CD4-positive, alpha-beta memory T cell (primary cell): ENCODE measurements at places on chromosomes 1 and 21.
A peak's percentile ranks its signal among the peaks of the same experiment; 100 is the strongest.

- no peak for DNase-seq
Measured at GRCh38 chr1:102190429-102190828, 193.7 kb upstream of the OLFM3 start.

DNA sequence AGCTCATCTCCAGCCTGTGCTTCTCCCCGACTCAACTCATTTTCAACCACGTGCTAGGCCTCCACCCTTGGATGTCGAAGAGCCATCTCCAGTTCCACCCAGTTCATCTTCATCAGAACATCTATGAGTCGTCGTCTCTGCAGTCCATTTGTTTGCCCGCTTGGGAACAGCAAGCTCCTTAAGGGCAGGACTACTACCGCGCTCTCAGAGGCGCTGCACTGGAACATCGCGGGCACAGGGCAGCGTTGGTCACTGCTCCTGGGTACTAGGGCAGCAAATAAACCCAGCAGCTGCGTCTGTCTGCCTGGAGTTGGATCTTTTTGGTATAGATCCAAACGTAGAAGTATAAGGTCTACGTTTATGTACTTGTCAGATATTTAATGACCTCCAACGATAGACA lies 478 bp upstream of the PRDM2 start:
- DNase-seq: no peak

DNA sequence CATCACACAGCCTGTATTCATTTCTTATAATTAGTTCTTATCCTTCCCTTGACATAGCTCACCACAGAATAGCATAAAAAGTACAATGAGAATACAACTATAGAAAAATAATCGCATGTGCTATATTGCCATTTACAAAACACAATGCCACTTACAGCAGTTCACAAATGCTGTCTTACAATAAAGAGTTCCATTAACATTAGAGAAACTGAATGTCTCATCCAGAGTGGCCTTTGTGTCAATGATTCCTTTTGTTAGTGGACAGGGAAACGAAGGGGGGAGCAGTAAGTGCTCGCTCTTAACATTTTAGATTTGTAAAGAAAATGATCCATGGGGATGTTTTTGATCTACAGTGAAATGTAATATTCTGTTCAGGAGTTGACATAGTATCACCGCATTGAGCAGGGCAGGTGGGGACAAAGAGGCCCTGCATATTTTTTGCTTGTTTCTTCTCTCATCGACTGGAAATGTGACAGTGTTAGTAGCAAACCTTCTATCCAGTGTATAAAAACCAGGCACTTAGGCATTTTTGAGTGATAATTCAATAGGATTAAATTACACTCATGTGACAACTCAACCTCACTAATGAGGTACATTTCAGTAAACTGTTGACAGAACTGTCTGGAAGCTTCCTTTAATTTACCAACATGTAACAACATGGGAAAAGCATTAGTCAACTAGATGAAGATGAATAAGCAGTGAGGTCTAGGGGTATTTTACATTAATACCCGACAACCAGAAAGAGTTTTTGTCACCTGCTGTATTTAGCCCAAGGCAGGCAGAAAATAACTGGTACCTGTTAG lies 35.6 kb upstream of the RRP15 start:
- DNase-seq: no peak

DNA sequence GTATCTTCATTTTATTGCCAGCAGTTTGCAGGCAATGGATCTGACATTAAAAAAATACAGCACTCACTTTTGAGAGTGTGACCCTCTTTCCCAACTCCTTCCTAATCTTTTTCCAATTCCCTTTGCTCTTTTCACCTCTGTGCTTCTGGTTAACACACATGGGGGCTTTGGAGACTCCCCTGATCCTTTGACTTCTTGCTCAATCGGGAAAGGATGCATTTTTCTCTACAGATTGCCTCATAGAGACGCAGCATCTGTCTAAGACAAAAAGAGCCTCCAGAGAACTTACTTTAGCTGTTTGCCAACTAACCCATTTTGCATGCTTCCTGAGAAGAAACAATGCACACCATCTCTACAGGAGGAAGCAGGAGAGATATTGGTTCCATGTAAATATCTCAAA lies 378.3 kb downstream of the PBX1 start:
- DNase-seq: no peak

- DNase-seq: peak; percentile 59
Measured at GRCh38 chr1:111030590-111030989, 66.9 kb upstream of the LRIF1 start.

DNA sequence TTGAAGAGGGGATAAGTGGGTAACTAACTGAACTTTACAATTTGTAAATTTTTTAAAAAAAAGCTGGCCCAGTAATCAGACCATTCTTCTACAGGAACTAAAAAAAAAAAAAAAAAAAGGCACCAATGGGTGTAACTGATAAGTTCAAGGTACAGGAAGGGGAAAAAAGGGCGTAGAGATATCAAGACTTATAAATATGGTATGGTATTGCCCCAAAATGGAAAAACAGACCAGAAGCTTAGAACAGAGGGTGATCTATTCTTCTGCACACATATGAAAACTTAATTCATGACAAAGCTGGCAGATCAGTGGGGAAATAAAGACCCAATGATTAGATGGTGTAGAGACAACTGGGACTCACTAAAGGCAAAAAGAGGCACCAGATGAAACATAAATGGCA lies 58.9 kb downstream of the LHX4 start:
- no peak for DNase-seq

DNA sequence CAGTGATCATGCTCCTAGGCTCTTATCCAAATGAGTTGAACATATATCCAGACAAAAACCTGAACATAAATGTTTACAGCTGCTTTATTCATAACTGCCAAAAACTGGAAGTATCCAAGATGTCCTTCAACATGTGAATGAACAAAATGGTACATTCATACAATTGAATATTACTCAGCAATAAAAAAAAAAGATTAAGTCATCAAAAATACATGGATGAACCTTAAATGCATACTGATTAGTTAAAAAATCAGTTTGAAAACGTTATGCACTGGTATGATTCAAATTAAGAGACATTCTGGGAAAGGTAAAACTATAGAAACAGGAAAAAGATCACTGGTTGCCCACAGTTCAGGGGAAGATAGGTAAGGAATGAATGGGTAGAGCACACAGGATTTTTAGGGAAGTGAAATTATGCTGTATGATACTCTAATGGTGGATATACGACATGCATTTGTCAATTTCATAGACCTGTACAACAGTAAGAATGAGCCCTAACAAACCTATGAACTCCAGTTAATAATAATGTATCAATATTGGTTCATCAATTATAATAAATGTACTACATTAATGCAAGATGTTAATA lies 3.1 kb downstream of the LRRC40 start:
- DNase-seq: no peak

DNA sequence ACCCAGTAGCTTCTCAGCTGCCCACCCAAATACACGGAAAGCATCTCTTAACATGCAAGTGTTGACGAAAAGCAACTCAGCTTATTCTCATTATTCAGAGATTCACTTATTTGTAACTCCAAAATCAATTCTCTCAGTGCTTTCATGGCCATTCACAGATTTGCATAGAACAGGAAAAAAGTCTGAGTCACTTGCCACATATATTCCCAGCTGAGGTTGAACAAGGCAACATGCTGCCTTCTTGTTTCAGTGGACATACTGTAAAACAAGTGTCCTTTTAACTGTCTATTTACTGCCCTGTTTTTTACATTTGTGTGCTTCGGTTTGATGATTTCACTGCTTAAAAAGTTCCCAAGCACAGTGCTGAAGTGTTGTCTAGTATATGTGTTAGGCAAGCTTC lies 273.0 kb downstream of the LTN1 start:
- DNase-seq: no peak

- DNase-seq: no peak
Measured at GRCh38 chr1:48418742-48419141, 53.3 kb downstream of the SPATA6 start.

DNA sequence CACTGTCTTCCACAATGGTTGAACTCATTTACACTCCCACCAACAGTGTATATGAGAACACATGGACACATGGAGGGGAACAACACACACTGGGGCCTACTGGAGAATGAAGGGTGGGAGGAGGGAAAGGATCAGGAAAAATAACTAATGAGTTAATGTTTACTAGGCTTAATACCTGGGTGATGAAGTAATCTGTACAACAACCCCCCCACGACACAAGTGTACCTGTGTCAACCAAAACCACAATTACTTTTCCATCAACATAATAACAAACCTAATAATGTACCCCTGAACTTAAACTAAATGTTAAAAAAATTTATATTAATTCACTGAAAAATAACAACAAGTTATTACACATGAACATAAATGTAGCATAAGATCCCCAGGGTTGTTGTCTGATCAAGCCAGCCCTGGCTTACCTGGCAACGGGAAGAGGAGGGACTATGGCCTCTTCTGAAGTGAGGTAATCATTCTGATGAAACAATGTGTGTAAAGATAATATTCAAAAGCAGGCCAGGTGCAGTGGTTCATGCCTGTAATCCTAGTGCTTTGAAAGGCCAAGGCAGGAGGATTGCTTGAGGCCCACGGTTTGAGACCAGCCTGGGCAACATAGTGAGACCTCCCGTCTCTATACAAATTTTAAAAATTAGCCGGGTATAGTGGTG lies 40.8 kb upstream of the HEATR1 start:
- no peak for DNase-seq

DNA sequence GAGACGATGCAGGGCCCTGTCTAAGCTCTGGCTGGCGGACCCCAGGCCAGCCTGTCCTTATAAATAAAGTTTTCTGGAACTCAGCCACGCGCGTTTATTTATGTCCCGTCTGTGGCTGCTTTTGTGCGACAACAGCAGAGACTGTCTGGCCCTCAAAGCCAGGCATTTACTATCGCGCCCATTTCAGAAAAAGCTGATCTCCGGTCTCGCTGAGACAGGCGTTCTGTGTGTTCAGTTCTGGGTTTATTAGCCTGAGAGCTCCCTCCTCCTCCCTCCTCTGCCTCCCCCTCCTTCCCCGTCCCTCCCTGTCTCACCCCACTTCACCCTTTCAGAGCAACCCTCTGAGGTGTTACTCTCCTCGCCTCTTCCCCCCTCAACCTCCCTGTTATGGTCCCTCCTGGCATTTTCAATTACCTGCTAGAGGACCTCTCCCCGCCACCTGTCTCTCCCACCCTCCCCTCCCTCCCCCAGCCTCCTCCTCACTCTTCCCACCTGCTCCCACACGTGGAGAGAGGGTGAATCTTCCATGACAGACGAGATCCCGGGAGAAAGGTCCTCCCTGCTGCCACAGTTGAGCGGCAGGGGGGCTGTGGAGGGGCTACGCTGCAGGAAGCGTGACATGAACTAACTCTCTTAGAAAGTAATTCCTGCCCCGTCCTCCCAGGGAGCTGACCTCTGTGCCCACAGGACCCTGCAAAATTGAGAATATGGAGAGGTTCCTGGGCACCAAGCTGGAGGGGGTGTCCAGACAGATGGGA lies 59.9 kb downstream of the SPSB1 start:
- no peak for DNase-seq

- no peak for DNase-seq
Measured at GRCh38 chr1:9271283-9271682, 21.4 kb upstream of the SPSB1 start.

DNA sequence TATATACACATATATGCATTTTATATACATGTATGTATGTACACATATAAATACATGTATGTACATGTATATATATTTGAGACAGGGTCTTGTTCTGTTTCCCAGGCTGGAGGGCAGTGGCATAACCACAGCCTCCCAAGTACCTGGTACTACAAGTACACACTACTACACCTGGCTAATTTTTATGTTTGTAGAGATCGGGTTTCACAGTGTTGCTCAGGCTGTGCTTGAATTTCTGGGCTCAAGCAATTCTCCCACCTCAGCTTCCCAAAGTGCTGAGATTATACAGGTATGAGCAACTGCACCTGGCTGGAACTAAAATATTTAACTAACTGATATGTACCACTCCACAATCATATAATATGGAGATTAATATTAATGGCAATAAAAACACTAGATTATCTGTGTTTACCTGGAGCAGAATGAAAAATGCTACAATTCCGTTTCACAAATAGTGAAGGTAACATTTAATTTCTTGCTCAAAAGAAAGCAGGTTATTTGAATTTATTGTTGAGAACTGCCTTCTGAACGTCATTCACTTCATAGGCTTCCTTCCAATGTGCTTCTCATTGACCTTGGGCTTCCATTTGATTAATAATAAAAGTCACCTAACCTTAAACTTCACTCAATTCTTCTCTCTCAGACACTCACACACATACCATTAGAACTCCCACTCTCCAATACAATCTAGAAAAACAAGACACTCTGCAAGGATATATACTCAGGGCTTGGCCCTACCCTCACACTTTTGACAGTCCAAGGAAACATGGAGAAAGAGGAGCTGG lies 57.0 kb downstream of the PTGER3 start:
- no peak for DNase-seq

DNA sequence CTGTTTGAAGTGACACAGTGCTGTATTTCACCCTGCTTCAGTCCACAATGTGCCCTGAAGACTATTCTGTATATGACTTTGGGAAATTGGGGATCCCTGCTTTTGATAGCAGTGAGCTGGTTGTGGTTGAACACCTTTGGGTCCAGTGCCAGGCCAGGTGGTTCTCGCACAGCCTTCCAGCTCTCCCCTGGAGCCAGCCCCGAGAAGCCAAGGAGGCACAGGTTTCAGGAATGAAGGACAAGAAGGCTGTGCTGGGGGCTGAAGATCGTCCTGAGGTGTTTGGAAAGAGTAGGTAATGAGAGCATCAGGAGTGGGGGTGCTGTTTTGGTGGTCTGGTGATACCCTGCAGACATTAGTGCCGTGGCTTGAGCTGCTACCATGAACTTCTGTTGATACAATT lies 131.4 kb upstream of the COL6A1 start:
- no peak for DNase-seq

DNA sequence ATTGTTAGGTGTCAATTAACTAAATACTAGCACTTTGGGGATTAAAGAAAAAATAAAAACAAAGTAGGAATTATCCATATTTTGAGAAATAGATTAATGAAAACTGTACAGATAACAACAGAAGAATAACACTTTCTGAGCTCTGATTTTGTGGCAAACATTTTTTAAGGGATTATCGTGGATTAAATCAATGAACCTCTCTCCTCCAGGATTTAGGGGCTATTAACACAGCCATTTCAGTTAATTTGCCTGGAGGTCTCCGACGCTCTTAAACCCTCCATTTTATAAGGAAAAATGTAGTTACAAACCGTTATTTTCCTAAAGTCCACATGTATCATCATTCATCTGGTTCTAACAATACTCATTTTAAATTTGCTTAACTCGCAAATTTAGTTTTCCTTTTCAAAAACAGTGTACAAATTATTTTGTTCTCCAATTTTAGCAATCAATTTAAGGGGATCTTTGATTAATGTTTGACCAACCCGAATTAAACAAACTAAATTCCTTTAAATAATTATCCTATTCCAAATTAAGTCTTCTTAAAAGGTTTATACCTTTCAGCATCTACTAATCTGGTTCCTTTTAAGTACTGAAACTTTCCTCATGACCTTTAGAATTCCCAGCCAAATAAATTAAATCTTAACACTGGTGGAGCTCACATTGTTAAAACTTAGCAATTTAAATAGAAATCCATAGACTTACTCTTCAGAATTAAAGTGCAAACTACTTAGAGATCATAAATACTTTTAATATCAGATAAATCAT lies 30.7 kb upstream of the RNF187 start:
- no peak for DNase-seq
